Stimulated activated CD4-positive, alpha-beta T cell treated with anti-CD3 and anti-CD28 coated beads, TNF-alpha, amount 100 ng/mL, for 48 hours (primary cell): ENCODE measurements at places on chromosomes 5 and 9.

GRCh38 chr9:5488221-5489008, 21.9 kb upstream of the PDCD1LG2 start:
- no peak for DNase-seq

DNA sequence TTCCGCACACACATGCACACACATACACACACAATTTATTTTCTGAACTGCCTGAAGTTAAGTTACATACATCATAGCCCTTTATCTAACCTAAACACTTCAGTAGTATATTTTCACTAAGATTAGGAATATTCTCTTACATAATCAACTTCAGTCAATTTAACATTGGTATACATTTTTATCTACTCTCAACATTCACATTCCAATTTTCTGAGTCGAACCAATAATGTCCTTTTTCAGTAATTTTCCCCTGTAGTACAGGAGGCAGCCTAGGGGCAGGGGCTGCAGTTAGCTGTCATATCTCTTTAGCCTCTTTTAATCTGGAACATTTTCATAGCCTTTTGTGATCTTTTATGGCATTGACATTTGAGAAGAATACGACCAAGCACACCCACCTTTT, 150.1 kb downstream of the DAB2IP start:
- no peak for DNase-seq

GRCh38 chr5:107478068-107478641, 192.6 kb downstream of the EFNA5 start:
- DNase-seq: no peak

GRCh38 chr5:156529892-156530291, 202.9 kb downstream of the SGCD start:
- DNase-seq: no peak

DNA sequence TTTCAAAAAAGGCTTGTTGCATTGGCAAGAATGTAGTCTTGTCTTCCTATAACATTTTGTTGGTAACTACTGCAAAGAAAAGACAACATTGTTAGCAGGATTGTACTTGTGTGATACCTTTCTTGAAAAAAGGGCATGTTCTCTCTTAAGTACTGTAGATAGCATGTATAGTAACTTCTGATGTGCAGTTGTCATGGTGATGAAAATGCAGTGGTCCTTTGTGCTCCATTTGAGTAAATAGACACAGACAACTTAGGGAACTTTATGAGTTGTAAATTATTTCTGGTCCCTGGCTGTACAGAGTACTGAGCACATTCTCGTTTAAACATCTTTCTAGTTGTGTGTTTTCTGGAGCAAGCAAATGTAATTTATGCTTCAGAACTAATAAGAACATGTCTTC, 103.3 kb downstream of the CD180 start:
- DNase-seq: no peak

DNA sequence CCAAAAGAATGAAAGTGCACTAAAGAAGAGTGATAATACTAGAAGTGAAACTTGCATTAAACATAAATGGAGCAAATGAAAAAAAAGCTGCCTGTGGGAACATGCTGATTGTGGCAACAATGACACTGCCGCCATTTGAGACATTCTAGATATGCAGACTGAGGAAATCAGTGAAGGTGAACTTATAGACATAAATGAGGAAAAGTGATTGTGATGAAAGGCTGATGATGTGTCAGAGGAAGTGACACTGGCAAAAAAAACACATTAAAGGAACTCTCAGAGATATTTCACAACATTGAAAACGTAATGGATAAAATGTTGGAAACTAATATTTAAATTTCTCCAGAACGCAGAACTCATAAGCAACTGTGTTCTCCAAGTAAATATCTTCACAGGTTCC, 1.2 kb downstream of the ERCC8 start:
- DNase-seq: no peak

GRCh38 chr5:151225475-151225874, 1.6 kb upstream of the CCDC69 start:
- DNase-seq: no peak
